ENCODE measurements at places on chromosomes 13 and 19.

DNA sequence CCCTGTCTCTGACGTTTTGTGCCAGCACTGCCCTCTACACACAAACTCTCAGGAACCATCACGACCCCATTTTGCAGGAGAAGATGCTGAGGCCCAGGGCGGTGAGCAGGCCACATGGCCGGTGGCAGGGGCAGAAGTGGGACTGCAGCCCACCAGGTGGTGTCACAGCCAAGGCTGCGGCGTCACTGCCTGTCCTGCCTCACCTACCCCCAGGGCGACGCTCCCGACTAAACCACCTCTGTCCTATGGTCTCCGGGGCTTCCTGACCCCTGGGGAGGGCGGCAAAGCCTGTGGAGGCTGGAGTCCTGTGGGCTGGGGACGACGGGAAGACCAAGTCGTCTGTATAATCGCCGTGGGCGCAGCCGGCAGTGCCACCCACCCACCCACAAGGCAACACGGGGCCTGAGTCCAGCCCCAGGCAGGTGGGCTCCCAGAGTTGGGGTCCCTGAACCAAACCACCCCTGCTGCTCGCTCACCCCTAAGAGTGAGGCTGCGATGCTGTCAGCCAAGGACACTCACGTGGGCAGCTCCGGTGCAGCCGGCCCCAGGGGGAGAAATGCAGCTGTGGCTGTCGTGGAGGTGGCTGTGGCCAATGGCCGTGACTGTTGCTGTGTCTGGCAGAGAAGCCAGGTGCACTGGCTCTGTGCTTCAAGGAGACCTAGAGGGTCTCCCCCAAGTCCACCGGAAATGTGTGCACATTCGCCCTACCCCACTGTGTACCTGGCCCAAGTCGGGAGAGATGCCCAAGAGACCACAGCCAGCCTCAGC is 29.7 kb downstream of the RASA3 start:
- no peak for DNase-seq

DNA sequence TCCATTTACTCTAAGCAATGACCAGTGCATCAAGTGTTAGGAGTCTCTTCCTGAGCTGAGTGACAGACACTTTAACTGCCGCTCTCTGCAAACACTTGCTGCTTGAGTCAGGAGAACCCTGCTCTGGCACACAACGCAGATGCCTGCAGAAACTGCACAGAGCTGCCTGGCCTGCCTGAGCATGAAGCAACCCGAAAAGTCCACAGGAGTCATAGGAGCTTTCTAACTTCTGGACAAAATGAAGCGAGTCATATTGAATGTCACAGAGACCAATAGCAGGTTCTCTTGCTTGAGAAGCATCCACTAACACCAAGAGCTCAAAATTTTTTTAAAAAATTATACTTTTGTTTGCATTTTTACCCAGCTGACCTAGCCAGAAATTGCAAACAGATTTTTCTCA is 232.4 kb downstream of the LHFPL6 start:
- DNase-seq: no peak

- DNase-seq: no peak
Observed at GRCh38 chr19:37979547-37980082, 72.6 kb downstream of the SIPA1L3 start.

DNA sequence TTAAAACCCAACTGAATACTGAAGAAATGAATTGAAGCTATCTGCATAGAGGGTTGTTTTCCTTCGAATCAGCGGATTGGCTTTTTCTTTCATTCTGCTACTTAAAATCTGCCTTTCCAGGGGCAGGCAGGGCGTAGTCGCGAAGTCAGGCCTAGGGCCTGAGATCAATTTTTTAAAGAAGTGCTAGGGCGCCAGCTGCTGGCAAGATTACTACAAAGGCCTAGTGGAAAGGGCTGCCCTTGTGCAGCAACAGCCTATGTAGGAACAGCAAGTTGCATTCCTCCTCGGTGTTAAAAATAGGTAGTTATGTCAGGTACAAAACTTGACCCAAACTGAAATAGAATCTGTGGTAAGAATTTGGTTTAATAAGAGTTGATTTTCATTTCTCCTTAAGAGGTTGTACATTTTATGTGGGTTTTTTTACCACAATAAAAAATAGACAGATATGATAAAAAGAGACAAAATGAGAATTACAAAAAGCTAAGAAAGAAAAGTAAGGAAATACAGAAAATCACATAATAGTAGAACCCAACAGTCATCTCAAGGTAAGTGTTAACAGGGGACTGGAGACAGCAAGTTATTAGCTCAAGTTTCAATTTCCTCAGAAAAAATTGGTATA is 9.5 kb upstream of the URAD start:
- no peak for DNase-seq

- no peak for DNase-seq
Observed at GRCh38 chr13:49643035-49643646, 14.8 kb downstream of the ARL11 start.

- no peak for DNase-seq
Observed at GRCh38 chr13:72205773-72206172, 338.8 kb upstream of the DACH1 start.

DNA sequence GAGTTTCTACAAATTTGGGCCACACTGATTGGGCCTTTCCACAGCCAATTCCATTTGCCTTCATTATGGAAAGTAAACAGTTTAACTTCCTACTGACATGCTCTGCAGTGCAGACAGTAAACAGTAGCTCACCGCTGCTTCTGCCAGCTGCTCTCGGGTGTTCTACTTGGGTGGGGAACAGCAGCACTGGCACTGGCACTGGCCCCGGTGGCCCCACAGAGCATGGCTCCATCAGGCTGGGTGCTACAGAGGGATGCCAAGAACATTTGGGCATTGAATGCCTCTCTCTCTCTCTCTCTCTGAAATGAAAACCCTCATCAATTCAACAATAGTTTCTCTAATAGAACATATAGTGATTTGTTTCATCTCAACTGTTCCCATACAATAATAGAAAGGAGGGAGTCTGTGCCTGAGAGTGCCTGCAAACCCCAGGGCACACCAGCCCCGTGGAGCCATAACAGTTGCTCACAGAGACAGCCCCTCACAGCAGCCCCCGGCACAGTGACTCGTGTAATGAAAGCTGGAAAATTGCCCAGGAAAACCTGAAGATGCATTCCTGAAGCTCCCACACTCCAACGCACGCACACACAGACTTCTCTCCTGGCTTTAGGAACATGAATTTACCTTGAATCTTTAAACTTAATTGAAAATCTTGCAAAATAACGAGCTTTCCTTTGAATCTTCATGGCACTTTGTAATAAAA is 38.2 kb upstream of the GJB6 start:
- DNase-seq: no peak

Measured in cerebellar nuclear complex (tissue), 1 donor.